Aorta (tissue), 5 donors: ENCODE measurements at places on chromosomes 11 and 22. TPM values are rescaled to one million over a fixed set of nuclear protein-coding genes. Genes with fewer than 3 reads are reported as not detected.

The MMP7 gene
- total RNA-seq, result 2.2 TPM

The HNRNPUL2 gene
- 46.9 TPM for total RNA-seq

The FGF4 gene
- total RNA-seq, result not detected

The MMP12 gene
- 1.4 TPM for total RNA-seq

The C11orf68 gene
- total RNA-seq, result 47.3 TPM

The MRPL17 gene
- total RNA-seq, result 27.5 TPM

The APOA4 gene
- total RNA-seq, result not detected

The RIMBP3C gene
- total RNA-seq, result not detected

The JAML gene
- 29.5 TPM for total RNA-seq

The OR8B12 gene
- total RNA-seq, result not detected

The CNIH2 gene
- 0.75 TPM for total RNA-seq

The PPP2R5B gene
- total RNA-seq, result 32.7 TPM

GRCh38 chr11:61914471-61915171 is 2.7 kb downstream of the RAB3IL1 start:
- no peaks in the 10 kb centered on the region for H3K36me3 ChIP-seq
- H3K27ac ChIP-seq, result no peak overlapping the region
- H3K4me1 ChIP-seq, result no peaks in the 10 kb centered on the region
- H3K4me3 ChIP-seq, result no peak overlapping the region

GRCh38 chr11:17976651-17977050 is 36.2 kb downstream of the SERGEF start:
- H3K36me3 ChIP-seq, result peaks cover 2% of the 10 kb centered on the region
- no peak for DNase-seq
- no peak overlapping the region for H3K4me3 ChIP-seq
- H3K4me1 ChIP-seq, result no peaks in the 10 kb centered on the region

GRCh38 chr22:50445071-50445879 is 29.6 kb downstream of the SBF1 start:
- peaks cover 4% of the 10 kb centered on the region for H3K36me3 ChIP-seq
- no peaks in the 10 kb centered on the region for H3K27me3 ChIP-seq
- no peak overlapping the region for H3K4me3 ChIP-seq
- H3K4me1 ChIP-seq, result no peaks in the 10 kb centered on the region

DNA sequence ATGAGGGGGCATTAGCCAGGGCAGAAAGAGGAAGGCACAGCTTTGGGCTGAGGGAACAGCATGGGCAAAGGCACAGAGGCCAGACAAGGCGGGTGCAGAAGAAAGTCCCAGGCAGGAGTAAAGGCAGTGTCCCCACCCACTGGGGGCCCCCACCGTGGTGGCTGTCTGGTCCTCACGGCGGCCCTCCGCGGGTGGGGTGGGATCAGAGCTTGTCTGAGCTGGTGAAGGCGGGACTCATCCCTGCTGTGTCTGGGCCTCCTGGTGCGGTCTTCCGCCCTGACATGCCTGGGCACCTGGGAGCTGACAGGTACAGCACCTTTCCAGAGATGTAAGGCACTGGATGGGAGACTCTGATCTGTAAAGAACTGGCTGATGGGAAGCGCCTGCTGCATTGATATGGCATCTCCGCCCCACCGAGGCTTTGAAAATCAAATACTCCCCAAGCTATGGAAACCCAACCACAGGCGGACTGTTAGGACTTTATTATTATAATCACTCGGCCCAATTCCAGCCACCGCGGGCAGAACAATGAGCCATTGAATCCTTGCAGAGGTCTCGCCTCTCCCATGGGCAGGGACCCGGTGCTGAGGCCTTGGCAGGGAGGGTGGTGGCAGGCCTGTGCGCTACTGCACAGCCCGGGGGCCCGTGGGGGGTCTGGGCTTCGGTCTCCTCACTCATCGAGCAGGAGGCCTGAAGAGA is 14.2 kb upstream of the GNB1L start:
- no peaks in the 10 kb centered on the region for H3K27me3 ChIP-seq
- no peaks in the 10 kb centered on the region for H3K36me3 ChIP-seq
- no peak overlapping the region for H3K4me3 ChIP-seq

DNA sequence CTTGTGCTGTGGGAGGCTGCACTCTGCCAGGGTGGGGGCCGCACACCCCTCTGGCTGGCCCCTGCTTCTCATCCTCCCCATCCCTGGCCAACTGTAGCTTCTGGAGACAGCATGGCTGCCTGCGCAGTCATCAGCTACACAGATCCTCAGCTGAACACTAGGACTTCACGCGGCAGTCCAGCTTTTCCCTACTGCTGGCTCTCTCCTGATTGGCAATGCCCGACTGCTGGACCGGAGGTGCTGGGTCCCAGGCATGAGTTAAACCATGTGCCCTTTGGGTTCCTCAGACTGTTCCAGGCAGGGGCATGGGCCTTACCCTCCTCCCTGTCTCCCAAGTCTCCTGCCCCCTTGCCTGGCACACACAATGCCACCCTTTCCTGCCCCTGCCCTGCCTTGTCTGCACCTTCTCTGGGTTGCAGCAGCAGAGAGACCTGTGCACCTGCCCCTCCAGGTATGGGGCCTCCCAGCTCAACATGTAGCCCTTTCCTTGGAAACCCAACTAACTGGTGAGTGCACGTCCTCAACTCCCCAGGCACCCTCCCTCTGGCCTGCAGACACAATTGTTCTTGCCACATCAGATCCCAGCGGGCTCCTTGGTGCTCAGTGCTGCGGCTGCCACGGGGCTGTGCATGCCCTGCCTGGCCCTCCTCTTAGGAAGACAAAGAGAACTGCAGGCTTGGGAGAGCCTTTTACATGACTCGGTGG is 1039.2 kb downstream of the TBC1D22A start:
- no peaks in the 10 kb centered on the region for H3K27me3 ChIP-seq
- H3K27ac ChIP-seq, result no peak overlapping the region
- no peak for DNase-seq
- H3K36me3 ChIP-seq, result no peaks in the 10 kb centered on the region

DNA sequence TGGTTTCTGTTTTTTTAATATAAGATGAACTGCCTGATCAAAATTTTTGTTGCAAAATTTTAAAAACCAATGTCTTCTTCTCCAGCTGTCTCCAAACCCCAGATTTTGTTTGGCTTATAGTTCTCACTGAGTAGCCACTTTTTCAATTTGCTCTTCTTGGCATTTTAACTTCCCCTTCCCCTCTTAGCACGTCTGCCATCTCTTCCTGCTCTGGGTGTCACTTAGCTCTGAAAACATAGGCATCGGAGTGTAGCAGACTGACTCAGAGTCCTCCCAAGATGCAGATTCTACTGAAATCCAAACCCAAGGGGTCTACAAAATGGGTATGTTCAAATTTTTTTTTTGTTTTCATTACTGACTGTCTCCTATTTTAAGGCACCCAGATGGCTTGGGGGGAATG is 270.3 kb upstream of the KIRREL3 start:
- H3K4me3 ChIP-seq, result no peak overlapping the region
- H3K4me1 ChIP-seq, result no peaks in the 10 kb centered on the region
- no peak overlapping the region for H3K27ac ChIP-seq
- no peak for DNase-seq
- no peaks in the 10 kb centered on the region for H3K27me3 ChIP-seq

DNA sequence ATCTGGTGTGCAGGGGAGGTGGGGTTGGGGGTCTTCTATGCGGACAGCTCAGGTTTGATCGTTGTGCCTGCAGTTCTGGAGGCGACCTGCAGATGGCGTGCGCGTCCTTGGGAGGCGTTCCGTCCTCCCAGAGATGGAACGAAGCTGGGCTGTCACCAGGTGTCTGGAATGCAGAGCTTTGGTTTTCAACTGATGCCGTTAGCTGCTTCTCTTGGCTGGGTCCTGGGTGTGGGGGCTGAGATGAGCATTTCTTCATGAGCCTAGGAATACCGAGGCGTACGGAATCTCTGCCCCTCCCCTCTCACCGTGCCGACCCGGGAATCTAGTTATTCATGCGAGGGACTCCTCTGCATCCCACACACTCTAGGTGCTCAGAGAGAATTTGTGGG is 98.6 kb downstream of the CEP164 start:
- H3K4me3 ChIP-seq, result no peak overlapping the region
- H3K27ac ChIP-seq, result no peak overlapping the region
- no peaks in the 10 kb centered on the region for H3K4me1 ChIP-seq
- DNase-seq, result peak; percentile 88

DNA sequence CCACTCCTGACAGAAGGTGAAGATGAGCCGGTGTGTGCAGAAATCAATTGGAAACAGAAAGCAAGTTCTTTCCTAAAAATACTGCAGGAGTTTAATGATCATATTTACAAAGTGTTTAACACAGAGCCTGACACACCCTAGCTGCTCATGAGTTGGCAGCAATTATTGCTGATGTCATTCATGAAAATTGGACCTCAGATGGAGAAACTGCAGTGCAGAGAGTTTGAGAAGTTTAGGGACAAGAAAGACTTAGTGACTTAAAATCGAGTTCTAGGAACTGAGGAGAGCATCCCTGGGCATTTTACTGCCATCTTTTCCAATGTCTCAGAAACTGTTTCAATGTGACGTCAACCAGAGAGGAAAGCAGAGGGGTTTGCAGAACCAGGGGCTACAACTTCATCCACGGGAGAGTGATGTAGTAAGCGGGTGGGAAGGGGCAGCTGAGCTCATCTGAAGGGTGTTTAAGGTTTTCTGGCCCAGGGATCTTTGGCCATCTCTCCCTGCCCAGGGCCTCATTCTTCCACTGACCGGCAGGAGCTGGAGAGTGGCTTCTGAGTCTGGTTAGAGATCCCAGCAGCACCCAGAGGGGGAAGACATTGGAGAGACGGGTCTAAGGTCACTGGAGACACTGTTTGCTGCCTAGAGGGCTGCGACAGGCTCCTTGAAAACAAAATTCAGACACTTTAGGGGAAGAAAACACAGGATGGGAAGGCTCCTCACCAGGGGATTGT is 21.1 kb upstream of the IGLL5 start:
- H3K27ac ChIP-seq, result no peak overlapping the region
- no peaks in the 10 kb centered on the region for H3K27me3 ChIP-seq
- no peak for DNase-seq

- no peaks in the 10 kb centered on the region for H3K36me3 ChIP-seq
- DNase-seq, result no peak
- no peak overlapping the region for H3K4me3 ChIP-seq
- H3K27me3 ChIP-seq, result no peaks in the 10 kb centered on the region
- H3K27ac ChIP-seq, result no peak overlapping the region
Observed at GRCh38 chr22:50010676-50011446, 1.7 kb downstream of the IL17REL start.

DNA sequence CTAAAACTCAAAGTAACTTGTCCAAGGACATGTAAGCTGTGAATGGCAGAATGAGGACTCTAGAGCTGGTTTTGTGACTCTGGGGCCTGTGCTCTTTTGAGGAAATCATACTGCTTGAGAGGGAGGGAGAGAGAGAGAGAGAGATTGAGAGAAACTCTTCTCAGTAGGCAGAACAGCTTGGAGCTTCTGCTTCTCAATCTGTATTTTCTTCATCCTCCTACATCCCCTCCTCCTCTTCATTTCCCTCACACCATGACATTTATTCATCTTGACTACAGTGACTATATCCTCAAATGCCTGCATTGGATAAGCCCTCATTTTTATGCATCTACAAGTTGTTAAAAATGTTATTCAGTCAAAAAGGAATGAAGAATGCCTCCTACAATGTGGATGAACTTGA is 23.7 kb upstream of the OR10D3 start:
- H3K4me1 ChIP-seq, result no peaks in the 10 kb centered on the region
- no peaks in the 10 kb centered on the region for H3K27me3 ChIP-seq
- no peak for DNase-seq
- H3K27ac ChIP-seq, result no peak overlapping the region
- H3K36me3 ChIP-seq, result no peaks in the 10 kb centered on the region

DNA sequence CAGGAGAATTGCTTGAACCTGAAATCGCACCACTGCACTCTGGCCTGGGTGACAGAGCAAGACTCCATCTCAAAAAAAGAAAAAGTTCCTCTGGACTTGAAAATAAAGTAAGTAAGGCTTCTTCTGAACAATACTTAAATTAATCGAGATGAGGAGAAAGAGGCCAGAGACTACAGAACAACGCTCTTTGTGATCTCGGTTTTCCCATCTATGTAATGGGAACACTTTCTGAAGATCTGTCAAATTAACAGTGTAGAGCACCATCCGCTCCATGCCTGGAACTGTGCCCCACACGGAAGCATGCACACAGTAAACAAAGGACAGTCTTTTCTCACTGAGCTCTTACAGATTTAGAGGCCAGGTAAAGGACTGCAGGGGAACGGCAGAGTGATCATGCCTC is 9.1 kb downstream of the AP1B1 start:
- no peak for DNase-seq
- no peaks in the 10 kb centered on the region for H3K27me3 ChIP-seq
- no peak overlapping the region for H3K4me3 ChIP-seq
- H3K27ac ChIP-seq, result no peak overlapping the region
- no peaks in the 10 kb centered on the region for H3K4me1 ChIP-seq
- H3K36me3 ChIP-seq, result peaks cover 5% of the 10 kb centered on the region

- H3K27ac ChIP-seq, result no peak overlapping the region
- H3K36me3 ChIP-seq, result no peaks in the 10 kb centered on the region
- DNase-seq, result no peak
- no peaks in the 10 kb centered on the region for H3K4me1 ChIP-seq
- H3K4me3 ChIP-seq, result no peak overlapping the region
- H3K27me3 ChIP-seq, result no peaks in the 10 kb centered on the region
Observed at GRCh38 chr11:67634366-67635230, 4.9 kb upstream of the NUDT8 start.

- H3K4me1 ChIP-seq, result no peaks in the 10 kb centered on the region
- no peak overlapping the region for H3K4me3 ChIP-seq
- H3K27ac ChIP-seq, result no peak overlapping the region
- H3K27me3 ChIP-seq, result no peaks in the 10 kb centered on the region
- no peak for DNase-seq
- no peaks in the 10 kb centered on the region for H3K36me3 ChIP-seq
Observed at GRCh38 chr11:94504689-94505293, 7.5 kb upstream of the C11orf97 start.

GRCh38 chr11:47617417-47617809 is 23.2 kb upstream of the C1QTNF4 start:
- H3K27ac ChIP-seq, result no peak overlapping the region
- no peak for DNase-seq
- H3K36me3 ChIP-seq, result no peaks in the 10 kb centered on the region
- H3K4me1 ChIP-seq, result no peaks in the 10 kb centered on the region
- no peak overlapping the region for H3K4me3 ChIP-seq
- H3K27me3 ChIP-seq, result no peaks in the 10 kb centered on the region

DNA sequence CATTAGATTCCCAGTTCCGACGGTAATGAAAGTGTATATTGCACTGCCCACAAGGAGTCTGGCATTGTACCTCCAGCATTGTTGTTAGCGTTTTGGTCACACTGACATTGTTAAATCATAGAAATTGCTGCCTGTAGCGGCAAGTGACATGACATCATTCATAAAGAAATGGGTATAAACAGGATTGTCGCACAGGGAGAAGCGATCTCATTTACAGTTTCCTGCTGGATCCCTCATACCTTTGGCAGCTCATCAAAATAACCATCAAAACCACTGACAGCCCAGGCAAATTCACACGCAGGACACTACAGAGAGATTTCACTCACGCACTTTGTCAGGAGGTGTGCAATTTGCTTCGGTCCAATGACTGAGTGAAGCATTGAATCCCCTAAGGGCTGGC is 3.5 kb downstream of the HTR3B start:
- no peak for DNase-seq
- no peaks in the 10 kb centered on the region for H3K27me3 ChIP-seq
- H3K4me1 ChIP-seq, result no peaks in the 10 kb centered on the region
- no peak overlapping the region for H3K27ac ChIP-seq
- no peaks in the 10 kb centered on the region for H3K36me3 ChIP-seq
